ENCODE measurements at places on chromosomes 6 and 20.
A peak's percentile ranks its signal among the peaks of the same experiment; 100 is the strongest.

DNA sequence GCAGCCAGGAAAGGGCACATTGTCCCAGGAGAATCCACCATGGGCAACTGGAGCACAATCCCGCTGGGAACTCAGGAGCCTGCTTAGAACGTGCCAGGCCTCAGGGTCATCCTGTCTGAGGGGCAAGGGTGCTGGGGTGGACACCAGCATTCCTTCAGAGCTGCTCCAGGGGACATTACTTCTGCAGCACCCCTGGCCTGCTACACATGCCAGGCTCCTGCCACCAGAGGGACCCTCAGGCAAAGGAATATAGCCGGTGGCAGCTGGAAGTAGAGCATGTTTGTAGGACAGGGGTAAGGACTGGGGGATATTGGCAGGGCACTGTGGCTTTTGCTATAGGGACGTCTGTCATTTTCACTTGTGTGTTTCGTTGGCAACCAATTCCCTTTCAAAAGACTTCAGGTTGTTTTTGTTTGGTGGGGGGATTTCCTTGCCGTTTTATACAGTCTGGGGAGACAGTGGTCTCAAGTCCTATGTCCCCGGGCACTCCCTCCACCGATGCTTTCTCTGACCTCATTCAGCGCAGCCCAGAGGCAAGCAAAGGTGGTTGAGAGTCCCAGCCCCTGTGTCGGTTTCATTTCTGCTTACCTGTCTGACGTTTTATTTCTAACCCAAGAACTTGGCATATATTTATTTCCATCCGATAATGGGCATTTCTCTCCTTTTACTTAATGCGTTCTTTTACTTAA is 130.8 kb downstream of the JPH2 start:
- DNase-seq = no peak

DNA sequence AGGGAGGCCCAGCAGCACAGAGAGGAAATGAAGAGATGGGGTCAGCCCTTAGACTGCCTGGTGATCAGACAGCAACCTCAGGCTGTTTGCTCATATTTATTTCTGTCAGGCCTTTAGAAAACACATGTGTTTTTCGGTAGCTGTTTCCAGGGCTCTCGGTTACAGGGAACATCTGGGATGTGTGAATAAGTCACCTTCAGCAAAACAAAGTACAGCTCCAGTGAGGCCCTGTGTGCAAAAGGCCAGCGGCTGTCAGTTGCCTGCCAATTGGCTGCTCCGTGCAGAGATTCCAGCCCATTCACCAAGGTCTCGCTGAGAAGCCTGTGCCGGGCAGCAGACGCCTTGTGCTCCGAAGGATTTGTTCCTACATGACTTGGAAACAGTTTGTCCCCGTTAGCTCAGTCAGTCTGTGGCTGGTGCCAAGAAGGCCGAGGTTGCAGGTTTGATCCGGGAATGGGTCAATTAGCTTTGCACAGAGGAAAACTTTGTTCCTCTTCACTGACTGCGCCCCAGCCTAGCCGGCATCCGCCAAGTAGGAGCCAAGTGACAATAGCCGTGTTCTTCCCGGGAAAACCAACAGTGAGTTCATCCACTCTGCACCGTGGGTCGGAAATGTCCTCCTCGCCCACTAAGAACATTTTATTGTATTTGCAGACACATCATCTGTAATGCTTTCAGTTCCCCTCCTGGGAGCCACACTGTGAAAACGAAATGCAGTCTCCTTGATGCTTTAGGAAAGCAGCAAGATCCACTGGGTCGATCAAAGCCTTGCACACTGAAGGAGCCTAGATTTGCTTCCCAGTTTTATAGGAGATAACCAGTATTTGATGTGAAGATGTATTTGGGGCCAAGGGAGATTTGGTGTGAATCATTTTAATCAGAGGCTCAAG is 315.4 kb upstream of the CDYL start:
- DNase-seq = no peak

- DNase-seq = no peak
Measured at GRCh38 chr6:54335871-54336270, 27.6 kb downstream of the TINAG start.

DNA sequence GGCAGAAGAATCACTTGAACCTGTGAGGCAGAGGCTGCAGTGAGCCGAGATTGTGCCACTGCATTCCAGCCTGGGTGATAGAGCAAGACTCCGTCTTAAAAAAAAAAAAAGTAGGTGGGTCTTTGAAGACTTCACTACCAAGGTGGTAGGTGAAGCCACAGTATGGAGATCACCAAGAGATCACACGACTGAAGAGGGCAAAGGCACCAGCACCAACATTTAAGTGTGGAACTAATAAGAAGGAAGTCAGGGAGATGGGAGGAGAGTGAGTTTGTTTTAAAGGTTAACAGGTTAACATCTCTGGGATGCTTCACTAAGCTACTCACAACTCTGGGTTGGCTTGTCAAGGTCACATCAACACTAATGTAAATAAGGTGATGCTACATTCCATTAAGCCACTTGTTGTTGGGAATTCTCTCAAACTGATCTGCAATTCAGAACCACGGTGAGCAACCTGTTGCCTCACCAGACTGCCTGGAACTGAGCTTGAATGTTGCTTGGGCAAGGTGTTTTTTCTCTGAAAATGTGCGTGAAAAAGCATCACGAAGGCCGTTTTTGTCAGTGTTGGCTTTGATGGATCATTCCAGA is 48.7 kb downstream of the KCTD20 start:
- DNase-seq = no peak

DNA sequence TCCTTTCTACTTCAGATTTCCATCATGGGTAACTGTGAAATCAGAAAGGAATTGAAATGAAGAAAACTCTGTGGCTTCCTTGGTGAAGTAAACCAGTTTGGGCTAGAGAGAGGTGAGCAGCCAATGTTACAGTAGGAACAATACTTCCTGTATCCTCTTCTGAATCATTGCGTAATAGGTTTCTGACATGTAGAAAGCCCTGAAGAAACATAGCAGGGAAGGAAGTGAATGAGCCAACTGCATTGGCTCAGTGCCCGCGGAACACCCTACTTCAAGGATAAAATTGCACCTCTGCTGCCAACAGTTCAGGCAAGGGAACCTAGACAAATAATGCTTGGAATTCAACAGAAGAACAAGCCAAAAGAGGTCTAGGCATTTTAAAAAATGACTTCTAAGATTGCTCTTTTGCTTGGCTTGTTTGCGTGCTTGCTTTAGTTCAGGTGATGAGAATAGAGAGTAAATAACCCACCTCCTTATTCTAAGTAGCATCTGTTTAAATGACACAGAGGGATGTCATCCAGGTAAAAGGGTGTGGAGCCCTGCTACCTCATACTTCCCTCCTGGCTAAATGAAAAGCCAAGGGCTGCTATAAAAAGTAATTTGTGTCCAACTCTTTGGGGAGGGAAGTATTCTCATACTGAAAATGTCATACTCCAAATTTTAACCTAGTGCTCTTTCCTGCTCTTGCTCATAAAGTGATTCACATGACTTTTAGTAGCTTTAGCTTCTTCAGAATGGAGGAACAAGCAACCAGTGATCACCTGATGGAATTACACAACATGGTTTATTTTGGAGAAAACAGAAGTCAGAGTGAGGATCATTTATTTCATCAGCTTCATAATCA is 30.0 kb upstream of the AKIRIN2 start:
- DNase-seq = peak; percentile 82

GRCh38 chr6:40280231-40280630 is 306.9 kb downstream of the LRFN2 start:
- DNase-seq = no peak

- DNase-seq = no peak
Measured at GRCh38 chr6:158638324-158638854, 6.2 kb downstream of the DYNLT1 start.

GRCh38 chr6:144305567-144305966 is 20.4 kb downstream of the UTRN start:
- DNase-seq = no peak

DNA sequence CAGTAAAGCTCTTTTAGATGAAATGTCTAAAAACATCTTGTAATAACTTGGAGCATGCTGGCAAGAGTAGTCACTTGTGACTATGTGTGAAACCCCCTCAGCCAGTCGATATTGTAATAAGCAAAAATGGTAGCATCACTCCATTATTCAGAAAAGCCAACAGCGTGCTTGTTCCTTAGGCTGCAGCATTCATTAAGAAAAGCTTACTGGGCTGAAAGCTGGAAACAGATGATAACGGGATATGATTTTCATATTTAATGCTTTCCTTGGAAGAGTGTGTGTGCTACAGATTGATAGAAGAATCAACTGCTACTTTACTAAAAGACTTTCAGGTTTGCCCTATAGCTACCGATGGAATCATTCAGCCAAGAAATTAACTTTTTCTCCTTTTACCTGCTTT is 20.3 kb downstream of the KIZ start:
- DNase-seq = no peak

DNA sequence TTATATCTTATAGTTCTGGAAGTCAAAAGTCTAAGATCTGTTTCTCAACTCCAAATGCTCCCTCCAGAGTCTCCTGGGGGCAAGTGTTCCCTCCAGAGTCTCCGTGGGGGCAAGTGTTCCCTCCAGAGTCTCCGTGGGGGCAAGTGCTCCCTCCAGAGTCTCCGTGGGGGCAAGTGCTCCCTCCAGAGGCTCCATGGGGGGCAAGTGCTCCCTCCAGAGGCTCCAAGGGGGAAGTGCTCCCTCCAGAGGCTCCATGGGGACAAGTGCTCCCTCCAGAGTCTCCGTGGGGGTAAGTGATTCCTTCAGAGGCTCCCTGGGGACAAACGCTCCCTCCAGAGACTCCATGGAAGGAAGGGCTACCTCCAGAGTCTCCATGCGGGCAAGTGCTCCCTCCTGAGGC is 34.0 kb upstream of the THBS2 start:
- no peak for DNase-seq

DNA sequence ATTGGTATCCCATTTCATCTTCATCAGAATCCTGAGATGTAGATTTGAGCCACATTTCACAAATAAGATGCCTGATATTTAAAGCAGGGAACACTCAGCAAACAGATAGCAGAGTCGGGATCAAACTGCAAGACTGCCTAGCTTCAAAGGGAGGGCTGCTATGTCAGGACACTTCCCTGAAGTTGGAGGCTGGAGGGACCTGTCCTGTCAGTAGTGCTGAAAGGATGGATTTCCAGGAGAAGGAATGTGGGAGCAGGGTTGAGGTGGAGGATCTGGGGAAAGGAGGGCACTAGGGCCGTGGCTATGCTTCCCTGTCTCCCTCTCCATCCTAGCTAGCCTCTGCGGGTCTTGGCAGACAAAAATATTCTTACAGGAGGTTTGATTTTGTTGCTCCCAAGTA is 32.2 kb downstream of the COX4I2 start:
- DNase-seq = no peak

DNA sequence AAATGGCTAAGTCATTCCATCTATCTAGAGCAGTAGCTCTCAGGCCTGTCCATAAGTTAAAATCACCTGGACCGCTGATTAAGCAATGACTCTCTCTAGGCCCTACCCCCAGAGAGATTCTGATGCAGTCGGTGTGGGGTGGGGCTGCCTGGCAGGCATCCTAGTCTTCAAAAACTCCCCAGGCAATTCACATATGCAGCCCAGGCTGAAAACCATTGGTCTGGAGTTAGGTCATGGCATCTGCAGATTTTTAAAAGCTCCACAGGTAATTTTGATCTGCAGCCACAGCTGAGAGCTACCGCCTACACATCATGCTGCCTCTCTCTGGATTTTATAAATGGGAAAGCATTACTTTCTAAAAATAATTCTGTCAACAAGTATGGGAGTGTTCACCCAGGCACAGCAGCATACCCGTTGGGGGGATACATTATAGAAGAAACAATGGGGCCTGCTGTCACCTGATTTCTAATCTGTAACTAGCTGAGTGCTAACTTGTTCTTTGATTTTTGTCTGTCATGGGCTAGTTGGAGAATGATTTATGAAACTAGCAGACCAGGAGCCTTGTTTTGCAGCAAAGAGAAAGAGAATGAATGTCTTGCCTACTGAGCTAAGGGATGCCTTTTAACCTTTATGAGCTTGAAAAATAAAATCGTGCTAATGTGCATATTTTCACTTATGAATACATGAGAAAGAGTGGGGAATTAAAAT is 44.1 kb upstream of the ATXN1 start:
- DNase-seq = no peak

DNA sequence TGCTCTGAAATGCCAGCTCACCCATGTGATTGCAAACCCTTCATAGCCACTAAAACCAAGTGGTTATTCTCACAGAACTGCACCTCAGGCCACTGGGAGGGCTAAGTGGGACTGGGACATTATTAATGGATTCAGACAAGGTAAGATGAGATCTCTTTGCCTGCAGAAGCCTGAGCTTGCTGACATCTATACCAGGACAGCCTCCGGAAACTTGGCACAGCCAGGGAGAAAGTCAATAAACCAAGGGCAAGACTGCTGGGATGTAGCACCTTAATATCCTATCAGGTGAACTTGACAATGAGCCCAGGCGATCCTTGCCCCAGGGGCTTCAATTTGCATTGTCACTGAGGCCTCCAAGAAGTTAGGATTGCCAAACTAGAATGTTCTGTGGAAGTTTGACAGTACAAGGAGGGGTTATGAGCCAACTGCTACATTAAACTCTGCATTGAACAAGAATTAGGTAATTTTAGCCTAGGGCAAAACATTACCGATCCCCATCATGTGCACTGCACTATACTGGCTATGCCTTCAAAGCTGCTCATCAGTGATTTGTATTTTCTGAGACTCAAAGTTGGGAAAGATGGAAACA is 60.1 kb upstream of the RALGAPA2 start:
- DNase-seq = no peak

- DNase-seq = no peak
Measured at GRCh38 chr6:150347845-150348244, 21.0 kb upstream of the IYD start.

DNA sequence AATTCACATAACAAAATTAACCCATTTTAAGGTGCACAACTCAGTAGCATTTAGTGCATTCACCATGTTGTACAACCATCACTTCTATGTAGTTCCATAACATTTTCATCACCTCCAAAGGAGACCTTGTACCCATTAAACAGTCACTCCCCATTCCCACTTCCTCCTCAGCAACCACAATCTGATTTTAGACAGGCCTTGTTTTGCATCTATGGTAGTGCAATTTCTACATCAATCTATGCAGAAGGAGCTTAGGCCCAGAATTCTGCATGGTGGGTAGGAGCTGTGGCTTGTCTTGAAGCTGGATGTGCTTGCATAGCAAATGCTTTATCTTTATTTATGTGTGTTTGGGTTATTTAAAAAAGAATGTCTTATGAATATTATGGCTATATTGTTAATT is 13.5 kb upstream of the HLA-DQA1 start:
- peak; percentile 46 for DNase-seq

DNA sequence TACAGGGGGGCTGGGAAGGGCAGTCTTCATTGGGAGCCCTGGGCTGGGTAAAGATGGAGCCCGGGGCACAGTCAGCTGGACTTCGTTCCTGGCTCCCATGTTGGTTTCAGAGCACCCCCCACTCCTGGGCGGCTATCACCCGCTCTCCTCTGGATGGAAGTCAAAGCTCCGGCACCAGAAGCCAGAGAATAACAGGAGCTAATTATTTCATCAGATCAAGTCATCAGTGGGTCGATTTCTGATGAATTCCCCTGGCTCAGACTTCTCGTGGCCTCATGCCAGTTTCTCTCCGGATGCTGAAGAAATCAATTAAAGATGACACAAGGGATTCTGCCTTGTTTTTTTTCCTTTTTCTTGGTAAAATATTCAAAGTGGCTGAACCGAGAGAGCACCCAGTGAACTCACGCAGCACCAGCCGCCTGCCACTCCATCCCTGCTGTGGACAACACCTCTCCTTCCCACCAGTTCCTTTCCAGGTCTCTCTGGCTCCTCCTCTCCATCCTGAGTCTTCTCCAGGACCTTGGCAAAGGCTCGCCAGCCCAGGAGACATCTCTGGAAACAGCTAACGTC is 22.5 kb downstream of the SULF2 start:
- no peak for DNase-seq
